Tibial nerve (tissue), 4 donors: ENCODE measurements at places on chromosomes 16 and 17.

DNA sequence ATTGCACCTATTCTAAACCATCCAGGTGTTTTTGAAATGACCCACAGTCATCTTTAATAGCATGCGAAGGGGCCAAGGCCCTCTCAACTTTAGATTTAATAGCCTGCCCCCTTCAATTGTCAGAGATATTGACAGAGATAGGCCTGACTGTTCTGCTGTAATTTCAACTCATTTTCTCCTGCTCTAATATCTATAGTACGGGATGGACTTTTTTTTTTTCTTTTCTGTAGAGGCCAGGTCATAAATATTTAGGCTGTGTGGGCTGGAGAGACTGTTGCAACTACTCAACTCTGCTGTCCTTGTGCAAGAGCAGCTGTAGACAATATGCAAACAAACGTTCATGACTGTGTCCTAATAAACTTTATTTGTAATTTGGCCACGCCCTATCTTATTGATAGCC lies 24.7 kb upstream of the KRT20 start:
- DNase-seq, result no peak

DNA sequence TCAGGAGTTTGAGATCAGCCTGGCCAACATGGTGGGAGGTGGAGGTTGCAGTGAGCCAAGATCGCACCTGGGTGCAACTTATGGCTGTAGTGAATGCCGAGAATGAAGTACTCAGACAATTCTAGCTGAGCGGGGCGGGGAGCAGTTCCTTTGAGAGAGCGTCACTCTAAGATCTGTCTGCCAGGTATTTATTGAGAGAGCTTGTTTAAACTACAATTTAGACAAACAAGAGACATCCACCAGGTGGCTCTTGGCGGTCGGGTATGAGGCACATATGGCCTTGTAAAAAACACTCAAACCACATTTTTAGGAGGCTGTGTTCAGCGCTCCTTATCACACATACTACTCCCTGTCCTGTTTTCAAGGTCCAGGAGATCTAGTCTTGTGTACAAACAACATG lies 40.6 kb upstream of the CDH1 start:
- DNase-seq, result no peak

GRCh38 chr17:37834168-37834567 lies 89.3 kb upstream of the HNF1B start:
- DNase-seq, result no peak

GRCh38 chr16:77014441-77014840 lies 176.5 kb upstream of the MON1B start:
- no peak for DNase-seq

DNA sequence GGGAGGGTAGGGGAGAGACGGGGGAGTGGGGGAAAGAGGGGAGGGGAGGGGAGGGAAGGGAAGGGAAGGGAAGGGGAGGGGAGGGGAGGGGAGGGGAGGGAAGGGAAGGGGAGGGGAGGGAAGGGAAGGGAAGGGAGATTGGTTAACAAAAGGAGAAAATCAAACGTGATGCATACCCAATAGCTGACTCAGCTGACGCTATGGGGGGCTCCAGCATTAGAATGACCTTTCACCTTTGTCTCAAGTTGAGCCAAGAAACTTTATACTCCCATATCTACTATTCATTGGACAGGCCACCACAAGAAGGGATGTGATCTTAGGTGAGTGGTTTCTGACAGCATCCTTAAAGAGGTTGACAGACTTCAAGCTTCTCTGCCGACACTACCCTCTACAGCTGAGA lies 432.8 kb upstream of the CDH5 start:
- no peak for DNase-seq

GRCh38 chr16:57265850-57266530 lies 18.5 kb downstream of the PLLP start:
- peak; percentile 37 for DNase-seq

GRCh38 chr16:83338941-83339340 lies 468.8 kb upstream of the HSBP1 start:
- no peak for DNase-seq

- DNase-seq, result no peak
Measured at GRCh38 chr17:57279432-57279831, 23.1 kb downstream of the MSI2 start.

- DNase-seq, result no peak
Measured at GRCh38 chr17:81715872-81716673, 4.0 kb downstream of the SLC25A10 start.

GRCh38 chr16:89709166-89709565 lies 7.7 kb upstream of the SPATA2L start:
- no peak for DNase-seq

- DNase-seq, result no peak
Measured at GRCh38 chr17:64355536-64356303, 34.9 kb downstream of the PECAM1 start.

DNA sequence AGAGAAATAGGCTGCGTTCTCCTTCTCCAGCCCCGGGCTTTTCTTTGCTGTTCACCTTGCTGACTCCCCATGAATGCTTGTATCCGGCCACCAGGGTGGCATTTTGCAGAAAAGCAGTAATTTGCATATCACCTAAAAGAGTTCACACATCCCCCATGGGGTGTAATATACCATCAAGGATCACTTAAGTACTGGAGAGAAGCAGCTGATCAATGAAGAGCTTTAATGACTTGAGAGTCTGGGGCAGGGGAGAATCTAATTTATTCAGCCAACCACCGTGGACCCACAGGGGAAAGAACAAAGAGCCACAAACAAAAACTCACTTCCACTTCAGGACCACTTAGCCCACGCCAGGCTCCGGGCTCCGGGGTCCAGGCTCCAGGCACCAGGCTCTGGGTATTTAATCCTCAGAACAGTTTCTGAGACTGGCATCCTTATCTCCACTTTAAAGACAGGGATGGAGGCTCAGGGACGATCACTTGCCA lies 33.9 kb upstream of the SEC14L1 start:
- DNase-seq, result no peak

- DNase-seq, result no peak
Measured at GRCh38 chr17:55822028-55822427, 71.2 kb downstream of the PCTP start.

GRCh38 chr16:16797239-16797638 lies 418.3 kb downstream of the NPIPA7 start:
- DNase-seq, result no peak

DNA sequence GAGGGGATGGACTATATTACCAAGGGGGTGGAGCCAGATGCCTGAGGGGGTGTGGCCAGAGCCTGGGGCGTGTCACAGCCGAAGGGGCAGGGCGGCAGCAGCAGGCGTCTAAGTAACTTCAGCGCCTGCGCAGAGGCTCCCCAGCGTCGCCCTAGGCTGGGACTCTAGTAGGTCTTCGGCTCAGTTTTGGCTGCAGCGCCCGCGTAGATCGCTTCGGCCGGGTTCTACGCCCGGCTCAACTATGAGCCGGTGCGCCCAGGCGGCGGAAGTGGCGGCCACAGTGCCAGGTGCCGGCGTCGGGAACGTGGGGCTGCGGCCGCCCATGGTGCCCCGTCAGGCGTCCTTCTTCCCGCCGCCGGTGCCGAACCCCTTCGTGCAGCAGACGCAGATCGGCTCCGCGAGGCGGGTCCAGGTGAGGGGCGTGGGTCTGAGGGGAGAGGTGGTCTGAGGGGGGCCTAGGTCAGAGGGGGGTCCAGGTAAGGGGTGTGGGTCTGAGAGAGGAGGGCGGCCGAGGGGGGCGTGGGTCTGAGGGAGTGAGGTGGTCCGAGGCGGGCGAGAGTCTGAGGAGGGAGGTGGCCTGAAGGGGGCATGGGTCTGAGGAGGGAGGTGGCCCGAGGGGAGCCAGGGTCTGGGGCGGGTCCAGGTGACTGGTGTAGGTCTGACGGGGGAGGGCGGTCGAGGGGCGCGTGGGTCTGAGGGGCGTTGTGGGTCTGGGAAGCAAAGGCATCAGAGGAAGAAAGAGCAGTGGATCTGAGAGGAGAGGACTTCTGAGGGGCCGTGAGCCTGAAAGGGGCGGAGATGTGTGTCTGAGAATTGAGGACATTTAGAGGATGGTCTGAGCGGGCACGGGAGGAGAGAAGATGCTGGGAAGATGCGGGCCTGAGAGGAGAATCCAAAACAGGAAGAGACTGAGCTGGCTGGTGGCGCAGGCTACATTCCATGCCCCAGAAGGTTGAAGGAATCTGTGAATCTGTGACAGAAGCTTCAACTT lies at the start of gene LPCAT2:
TSS of gene LPCAT2 (plus strand) at position 132 of the 991 bp plus-strand sequence. CDS start at position 242, 110 bp downstream.
- peak; percentile 90 for DNase-seq

DNA sequence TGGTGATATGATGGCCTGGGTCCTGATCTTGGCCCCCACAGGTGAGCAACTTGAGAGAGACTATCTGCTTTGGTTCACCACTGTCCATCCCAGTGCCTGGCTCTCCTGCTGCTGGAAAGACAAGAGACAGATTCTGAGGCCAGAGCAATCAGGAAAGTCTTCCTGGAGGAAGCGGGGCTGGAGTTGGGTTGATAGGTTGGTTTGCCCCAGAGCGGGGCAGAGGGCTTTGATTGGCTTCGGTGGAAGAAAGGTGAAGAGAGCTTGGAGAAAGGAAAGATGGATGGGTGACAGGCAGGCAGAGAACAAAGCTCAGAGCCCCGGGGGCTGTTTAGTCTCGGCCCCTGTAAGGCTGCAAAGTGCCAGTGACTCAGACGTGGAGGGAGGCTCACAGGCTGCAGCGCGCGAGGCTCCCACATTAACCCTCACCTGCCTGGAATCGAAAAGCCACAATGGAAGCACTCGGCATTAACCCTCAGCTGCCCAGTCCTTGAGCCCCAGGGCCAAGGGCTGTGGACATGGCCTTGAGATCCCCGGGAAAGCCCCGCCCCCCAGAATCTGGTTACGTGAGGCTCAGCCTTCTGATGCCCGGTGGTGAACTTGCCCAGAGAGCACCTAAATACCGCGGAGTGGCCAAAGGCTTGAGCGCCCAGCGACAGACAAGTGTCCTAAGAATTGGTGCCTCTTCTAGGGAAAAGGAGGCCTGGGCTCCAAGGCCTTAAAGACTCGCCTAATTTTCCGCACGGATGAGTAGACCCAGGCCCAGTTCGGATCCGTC lies 996 bp upstream of the CPNE2 start:
- DNase-seq, result peak; percentile 48

GRCh38 chr17:16936536-16937310 lies 35.2 kb downstream of the TNFRSF13B start:
- DNase-seq, result no peak

DNA sequence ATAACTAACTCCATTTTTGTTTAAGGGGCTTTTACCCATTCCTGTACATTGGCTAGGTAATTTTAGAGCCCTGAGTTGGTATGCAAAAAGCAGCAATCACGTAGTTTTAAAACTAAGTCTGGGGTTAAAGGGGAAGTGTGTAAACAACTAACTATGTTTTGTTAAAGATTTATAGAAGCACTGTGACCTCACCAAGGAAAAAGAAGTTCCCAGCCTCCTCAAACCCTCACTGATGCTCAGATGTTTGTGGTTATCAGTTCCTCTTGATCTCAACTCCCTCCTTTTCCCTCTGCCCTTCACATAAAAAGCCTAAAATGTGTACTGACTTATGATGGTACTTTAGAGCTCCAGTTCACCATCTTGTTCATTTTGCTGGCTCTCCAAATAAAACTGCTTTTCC lies 119.9 kb upstream of the IRX6 start:
- DNase-seq, result no peak

DNA sequence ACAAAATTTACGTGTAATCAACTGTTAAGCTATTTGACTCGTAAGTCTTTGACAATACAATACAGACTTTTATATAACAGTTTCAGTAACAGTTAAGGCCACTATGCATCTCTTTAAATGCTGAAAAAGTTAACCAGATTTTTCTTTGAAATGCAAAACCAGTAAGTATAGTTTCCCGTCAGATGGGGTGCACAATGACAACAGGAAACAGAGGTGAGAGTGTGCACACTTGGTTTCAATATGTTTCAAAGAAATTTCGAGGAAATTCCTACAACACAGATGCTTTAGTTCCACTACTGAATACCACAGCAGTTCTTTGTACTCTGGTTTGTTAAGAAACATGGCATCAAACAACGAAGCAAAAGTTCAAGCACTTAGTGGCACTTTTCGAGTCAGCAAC lies 48.4 kb downstream of the RNF157 start:
- DNase-seq, result no peak

DNA sequence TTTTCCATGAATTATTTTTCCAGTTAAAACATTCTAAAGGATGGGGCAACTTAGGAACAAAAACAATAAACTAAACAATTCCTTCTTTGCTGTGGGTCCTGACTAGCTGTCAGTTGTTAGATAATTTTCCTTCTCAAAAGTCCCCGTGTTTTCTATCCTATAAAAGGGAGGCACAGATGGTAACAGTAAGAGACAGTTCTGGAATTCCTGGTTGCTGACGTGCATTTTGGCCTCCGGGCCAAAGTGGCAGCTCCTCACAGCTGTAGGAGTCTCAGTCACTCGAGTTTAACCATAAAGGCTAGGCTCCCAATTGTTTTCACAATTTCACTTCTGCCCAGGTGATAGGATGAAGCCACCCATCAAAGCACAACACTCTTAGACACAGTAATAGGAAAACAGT lies 77.0 kb upstream of the ZNF423 start:
- DNase-seq, result no peak

- DNase-seq, result no peak
Measured at GRCh38 chr17:8924595-8924994, 40.9 kb downstream of the PIK3R5 start.

DNA sequence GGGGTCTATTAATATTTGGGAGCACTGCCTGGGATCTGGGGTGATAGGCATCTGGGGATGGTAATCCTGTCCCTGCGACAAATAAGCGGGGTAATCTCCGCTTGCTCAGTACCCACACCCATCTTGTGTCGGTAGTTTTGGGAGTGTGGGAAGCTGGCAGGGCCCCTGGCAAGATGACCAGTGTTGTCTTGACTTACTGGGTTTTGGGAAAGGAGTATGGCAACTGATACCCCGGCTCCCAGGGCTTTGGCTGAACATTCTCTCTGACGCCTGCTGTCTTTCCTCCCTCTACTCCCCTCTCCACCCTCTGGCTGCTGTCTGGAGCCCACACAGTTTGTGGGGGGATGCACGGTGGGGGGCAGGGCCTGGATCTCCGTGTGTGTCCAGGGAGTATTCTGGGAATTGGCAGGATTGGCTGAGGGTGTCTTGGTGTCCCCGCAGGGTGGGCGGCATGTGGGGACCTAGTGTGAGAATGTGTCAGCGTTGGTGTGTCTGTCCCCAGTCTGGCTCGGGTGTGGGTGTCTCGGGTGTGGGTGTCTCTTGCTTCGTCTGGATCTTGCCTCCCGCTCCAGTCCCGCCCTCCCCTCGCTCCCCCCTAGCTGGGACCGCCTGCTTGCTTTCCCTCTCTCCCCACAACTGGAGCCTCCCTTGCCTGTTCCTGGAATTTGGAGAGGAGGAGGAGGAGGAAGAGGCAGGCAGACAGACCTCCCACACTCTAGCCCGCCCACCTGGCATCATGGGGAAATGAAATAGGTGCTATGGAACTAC lies 12.0 kb downstream of the RARA start:
- DNase-seq, result peak; percentile 44

DNA sequence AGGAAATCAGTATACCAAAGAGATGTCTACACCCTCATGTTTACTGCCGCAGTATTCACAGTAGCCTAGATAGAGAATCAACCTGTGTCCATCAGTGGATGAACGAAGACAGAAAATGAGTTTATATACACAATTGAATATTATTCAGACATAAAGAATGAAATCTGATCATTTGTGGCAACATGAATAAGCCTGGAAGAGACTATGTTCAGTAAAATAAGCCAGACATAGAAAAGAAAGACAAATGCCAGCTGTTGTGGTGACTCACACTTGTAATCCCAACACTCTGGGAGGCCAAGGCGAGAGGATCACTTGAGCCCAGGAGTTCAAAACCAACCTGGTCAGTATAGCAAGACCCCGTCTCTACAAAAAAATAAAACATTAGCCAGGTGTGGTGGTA lies 16.1 kb downstream of the NUDT16L1 start:
- DNase-seq, result no peak

GRCh38 chr17:81697261-81698044 lies 5.7 kb upstream of the MRPL12 start:
- DNase-seq, result no peak
